ENCODE measurements at places on chromosomes 2 and 18.

DNA sequence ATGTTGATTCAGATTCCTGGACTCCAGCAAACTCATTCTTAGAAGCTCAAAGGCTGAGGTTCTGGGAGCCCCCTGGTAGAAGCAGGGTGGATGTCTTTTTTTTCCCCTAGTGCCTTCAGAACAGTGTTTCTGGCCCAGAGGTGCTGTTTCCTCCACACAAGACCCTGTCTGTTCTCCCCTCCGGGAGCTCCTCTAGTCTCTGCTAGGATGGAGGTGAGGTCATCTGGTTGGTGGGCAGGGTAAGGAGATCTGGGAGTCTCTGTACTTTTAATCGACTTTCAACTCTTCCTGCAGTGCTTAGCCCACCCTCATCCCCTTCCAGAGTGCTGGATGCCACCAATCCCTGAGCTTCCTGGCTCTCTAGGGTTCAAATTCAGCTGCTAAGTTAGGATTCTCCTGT, 192.0 kb downstream of the SH3BP4 start:
- DNase-seq: no peak

- no peak for DNase-seq
These were observed 17.7 kb downstream of the TANK start for GRCh38 chr2:161177969-161178368.

GRCh38 chr2:236932831-236933361, 152.8 kb upstream of the COPS8 start:
- peak; percentile 61 for DNase-seq

DNA sequence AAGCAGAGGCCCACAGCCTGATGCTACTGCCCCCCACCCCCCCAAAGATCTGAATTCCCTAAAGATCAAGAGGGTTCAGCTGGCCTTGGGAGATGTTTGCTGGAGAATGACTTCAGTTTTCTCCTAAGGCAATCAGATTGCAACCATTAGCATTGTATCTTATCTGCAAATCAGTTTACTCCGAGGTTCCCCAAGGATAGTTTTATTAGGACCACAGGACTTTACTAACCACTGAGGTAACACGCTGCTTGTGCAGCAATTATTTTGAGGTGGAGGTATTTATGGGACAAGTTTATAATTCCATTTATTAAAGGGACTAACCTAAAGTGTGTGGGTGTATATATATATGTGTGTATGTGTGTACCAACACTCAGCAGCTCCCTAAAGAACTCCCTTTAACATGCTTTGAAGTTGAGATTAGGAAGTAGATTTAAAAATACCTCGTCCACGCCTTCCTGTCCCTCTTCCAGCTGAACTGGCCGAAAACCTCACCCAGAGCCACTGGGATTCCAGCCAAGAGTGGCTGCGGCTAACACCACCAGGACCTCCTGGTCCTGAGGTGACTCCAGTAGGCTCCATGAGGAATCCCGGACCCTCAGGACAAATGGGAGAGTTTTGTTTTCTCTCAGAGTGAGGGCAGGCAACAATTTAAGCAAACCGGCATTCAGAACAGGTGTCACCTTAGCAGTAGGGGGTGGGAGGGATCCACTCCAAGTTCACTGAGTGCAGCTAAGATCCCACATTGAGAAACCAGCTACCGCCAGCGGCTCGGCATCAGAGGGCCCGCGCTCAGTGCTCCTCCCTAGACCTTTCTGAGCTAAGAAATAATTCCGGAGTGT, 3.0 kb upstream of the DLX1 start:
- DNase-seq: no peak

DNA sequence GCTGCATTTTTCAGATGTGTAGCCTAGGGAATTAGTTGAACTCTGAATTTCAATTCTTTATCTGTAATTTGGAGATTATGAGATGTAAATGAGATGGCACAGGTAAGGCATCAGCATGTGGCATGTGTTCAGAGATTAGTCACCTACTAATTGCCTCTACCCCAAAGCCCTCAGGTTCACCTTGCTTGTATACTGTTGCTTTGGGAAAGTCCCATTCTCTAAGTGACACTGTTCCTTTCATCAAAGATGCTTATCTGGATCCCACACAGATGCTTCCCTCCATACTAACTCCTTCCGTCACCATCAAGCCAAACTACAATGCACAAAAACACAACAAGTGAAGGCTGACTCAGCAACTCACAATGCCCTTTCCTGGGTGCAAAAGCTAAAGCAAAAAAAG, 143.7 kb downstream of the LRATD1 start:
- DNase-seq: no peak

- DNase-seq: no peak
These were observed 9.2 kb downstream of the SLC4A1AP start for GRCh38 chr2:27672723-27673486.

DNA sequence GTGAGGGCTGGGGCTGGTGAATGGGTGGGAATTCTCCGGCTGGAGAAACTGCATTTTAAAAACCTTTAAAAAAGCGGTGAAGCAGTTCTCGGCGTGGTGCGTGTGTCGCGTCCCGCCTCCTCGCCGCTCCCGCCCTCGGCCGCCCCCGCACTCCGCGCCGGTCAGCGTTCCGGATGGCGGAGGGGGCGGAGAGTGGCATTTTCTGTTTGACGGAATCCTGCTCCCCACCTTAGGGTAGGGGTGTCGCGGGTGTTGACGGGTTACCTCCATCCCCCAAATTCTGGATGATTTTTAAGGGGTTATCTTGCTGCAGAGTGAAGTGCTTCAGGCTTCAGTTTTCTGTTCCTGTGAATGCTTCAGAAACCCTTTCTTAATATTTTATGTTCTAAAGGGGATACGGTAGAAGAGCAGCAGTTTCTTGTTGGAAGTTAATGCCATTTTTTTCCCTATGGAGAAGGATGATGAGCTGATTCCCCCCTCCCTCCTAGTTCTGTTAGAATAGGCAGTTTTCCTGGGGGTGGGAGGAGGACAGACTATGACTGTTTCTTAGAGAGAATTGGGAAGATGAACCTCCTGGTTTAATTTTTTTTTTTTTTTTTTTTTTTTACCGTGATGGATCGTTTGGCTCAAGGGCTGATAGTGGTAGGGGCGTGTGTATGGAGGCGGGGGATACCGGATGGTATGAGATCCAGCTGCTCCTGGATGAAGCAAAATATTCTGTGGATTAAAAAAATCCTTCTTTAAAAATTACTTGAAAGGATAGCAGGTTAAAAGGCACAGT, 756 bp downstream of the ABI2 start:
- peak; percentile 52 for DNase-seq

DNA sequence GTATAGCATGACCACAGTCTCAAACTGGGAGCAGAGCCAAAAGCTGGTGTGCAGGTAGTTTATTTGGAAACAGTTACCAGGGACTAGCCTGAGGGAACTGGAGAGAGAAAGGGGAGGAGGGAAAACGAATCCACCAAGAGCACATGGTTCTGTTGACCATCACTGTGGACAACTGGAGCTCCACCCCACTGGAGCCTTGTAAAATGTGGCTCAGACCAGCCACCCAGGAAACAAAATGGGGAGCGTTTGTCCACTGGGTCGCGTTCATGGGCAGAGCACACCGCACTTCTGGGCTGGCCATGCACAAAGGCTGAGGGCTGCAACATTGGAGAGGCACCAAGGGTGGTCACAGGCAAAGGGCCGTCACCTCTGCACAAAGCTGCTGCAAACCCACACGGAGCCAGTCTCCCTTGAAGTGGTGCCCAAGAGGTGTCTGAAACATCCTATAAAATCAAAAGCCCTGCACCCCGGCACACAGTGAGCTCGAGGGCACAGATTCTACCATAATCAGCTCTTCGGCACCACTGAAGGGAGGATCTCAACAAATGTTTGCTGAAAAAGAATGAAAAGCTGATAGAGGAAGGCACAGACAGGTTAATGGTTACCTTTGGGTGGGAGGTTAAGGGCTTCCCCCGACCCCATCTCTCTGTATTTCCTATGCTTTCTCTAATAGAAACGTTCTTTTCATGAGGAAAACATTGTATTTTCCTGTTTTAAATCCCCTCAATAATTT, 192.9 kb downstream of the INHBB start:
- no peak for DNase-seq

GRCh38 chr18:47050468-47050867, 15.0 kb upstream of the ELOA2 start:
- peak; percentile 40 for DNase-seq

DNA sequence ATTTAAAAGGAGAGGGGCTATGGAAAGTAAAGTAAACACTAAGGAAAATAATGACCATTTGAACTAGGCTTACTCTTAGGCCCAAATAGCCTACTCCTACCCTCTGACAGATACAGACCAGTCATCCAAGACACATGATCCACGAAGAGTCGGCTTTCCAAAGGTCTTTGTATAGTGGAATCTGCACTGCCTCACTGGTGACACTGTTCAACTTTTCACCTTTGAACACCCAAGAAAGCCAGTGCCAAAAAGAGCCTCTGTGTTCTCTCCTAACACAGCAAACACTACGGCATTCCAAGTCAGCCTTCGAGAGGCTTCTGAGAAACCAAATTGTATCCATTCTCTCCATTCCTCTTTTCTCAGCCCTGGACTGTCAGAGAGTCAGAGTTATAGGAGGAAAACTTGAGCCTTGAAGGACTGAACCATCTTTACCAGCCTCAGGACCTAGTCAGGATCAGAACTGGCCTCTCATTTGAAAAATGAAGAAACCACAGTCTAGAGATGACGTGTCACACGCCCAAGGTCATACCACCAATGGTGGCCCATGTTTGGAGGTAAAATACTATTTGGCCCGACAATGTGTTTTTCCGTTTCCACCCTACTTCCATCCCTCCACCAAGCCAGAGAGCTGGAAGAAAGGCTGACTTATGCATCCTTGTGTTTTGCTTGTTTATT, 267.4 kb upstream of the ACVR2A start:
- no peak for DNase-seq

DNA sequence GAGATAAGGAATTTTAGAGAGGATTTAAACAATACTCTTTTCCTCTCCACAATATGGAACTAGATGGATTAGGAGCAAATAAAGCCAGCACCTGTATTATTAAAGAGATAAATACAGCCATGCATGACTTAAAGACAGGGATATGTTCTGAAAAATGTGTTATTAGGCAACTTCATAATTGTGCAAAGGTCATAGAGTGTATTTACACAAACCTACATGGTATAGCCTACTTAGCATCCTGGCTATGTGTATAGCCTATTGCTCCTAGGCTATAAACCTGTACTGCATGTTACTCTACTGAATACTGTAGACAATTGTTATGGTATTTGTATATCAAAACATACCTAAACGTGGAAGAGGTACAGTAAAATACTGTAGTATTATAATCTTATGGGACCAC, 53.0 kb downstream of the PTRHD1 start:
- DNase-seq: no peak

- DNase-seq: no peak
These were observed 621.9 kb downstream of the RNF144A start for GRCh38 chr2:7539077-7539476.

DNA sequence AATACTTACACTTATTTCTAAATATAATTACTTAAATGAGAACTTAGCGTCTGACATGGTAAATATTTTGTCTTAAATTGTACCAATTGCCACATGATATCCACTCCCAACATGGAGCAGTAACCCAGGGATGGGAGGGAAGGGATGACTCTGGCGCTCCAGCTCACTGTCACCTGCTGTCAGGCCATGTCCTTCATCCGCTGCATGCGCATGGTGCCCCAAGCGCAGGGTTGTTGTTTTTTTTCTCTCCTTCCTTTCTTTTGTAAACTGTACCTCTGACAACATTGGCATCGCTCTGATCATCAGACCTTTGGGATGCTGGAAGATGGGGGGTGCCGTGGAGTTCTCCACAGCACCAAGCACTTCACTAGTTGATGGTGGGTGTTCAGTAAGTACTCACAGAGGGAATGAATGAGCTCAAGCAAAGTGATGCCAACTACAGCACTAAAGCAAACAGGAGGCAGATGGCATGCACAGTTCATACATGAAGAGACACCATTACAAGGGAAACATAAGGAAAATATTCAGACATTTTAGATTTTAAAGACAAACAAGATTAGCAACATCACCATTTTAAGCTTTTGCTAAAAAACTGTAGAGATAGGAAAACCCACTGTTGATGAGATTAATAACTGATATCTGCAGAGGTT, 247.8 kb downstream of the GBX2 start:
- DNase-seq: no peak

- no peak for DNase-seq
These were observed 5.8 kb upstream of the MTA3 start for GRCh38 chr2:42562474-42563144.

- peak; percentile 82 for DNase-seq
These were observed 776 bp upstream of the KLF7 start for GRCh38 chr2:207166349-207167098.

- DNase-seq: no peak
These were observed 23.1 kb downstream of the ST3GAL5 start for GRCh38 chr2:85865539-85866164.

- DNase-seq: no peak
These were observed 23.3 kb downstream of the KLF7 start for GRCh38 chr2:207142461-207142860.

DNA sequence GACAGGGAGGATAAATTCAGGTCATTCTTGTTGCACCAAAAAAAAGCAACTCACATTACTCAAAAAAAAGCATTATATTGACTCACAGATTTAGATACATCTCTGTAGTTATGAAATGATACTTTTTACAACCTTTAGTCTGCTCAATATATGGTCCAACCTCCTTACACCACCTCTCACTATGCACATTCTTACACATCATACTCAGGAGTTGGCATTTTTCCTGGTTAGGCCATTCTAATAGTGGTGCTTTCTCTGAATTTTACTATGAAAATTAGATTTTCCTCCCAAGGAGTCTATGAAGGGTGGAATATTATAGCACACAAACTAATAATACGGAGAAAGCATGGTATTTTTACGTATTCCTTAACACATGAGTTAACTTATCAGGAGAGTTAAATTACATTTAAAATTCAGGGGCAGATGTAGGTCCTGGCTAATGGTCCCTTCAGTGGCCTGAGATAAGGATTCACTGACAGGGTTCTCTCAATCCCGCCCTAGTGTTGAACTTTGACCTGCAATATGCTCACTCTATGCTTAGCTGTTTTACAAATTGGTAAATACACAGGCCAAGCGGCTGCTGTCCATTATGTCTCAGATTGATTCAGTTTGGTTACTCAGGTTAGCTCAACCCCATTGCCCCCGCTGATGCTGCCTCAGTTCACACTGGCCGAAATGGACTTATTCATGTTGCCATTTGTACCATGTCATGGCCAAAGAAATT, 153.6 kb downstream of the NCKAP5 start:
- no peak for DNase-seq

GRCh38 chr2:230160112-230160660, 59.6 kb downstream of the SP110 start:
- peak; percentile 44 for DNase-seq

DNA sequence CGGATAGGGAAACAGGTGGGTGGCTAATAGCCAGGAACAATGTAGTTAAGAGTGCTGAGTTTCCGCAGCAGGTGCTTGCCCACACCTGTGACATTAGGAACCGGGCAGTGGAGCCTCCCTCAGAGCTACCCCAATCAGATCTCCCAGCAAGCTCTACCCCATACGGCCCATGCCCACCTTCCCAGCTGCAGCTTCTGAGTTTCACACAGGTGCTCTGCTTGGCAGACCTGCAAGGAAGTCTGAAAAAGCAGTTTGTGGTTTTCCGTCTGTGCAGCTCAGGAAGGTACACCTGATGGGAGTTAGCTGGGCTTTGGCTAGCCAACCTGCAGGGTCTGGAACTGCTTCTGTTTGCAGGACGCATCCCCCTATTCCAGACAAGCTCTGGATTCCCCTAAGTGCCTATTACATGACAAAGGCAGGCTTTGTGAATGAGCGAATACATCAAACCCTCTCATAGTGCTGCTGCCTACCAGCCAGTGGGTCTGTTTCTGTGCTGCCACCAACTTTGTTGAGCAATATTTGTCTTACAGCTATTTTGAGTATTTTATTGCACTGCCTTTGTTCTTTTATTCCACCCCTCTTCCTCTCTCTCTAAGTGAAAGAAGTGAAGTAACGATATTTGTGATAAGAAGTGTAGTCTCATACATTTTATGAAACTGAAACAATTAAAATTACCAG, 24.7 kb upstream of the CEP68 start:
- no peak for DNase-seq

All from hindlimb muscle (tissue), 1 donor.